ENCODE measurements at places on chromosomes 6 and 20.

DNA sequence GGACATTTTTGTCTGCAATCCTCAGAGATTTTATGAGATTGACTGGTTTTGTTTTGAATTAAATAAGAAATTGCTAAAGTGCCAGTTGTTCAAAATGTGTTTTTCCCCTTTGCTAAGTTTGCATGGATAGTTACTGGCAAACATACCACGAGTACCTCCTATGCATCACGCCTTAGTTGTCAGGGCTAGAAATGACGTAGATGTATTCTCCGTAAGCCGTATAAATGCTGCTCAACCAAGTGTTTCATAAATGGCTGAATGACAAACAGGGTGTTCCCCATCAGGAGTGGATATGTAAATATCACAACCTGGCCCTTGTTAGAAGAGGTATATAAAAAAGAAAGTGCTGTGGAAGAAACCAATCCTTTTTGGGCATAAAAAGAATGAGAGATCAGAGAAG, 341.1 kb upstream of the ZFP64 start:
- DNase-seq, result no peak

- no peak for DNase-seq
Observed at GRCh38 chr6:3323148-3323547, 64.4 kb downstream of the PSMG4 start.

DNA sequence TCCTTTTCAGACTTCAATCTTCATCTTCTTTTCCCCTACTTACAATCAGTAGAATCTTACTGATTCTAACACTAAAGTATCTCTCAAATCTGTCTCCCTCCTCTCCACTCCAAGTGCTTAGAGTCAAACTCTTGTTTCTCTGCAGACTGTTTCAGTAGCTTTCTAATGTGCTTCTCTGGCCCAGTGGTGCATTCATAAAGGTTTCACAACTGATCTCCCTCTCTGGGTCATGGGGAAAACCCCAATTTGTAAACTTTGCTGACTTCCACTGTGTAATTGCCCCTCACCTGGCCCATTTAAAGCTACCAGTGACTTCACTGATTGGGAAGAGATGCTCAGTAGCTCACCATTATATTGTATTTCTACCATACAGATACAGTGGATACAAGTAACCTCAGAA, 183.6 kb downstream of the FAXC start:
- no peak for DNase-seq

DNA sequence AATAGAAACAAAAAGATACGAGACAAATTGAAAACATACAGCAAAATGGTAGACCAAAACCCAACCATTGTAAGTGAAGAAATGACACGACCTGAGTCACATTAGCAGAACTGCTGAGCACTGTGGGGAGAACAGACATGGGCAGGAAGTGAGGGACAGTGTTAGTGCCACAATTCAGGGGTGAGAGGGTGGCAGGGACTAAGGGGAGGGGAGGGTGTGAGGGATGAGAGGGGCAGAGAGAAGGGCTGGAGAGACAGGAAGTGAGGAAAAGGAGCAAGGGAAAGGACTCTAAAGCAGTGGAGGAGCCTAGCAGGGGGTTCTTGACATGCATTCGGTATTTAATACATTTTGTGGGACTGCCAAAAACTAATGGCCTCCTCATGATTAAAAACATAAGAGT, 45.0 kb upstream of the TRIM26 start:
- no peak for DNase-seq

GRCh38 chr20:11766961-11767360, 150.7 kb upstream of the BTBD3 start:
- DNase-seq, result no peak

- no peak for DNase-seq
Observed at GRCh38 chr20:57400821-57401564, 9.8 kb downstream of the RBM38 start.

DNA sequence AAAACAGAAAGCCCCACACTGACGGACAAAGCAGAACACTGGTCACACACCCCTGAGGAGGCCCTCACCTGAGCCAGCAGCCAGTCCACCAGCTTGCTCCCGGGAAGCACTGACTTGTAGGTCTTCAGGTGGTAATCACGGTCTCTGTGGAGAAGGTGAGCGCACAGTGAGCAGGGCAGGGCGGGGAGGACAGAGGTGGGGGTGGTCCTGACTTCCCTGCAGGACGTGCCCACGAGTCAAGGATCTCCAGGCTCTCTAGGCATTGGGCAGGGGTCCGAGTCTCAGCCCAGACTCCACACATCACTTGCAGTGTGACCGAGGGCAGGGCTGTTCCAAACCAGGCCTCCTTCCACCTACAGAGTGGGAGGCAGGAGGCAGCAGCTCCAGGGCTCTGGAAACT, 151.7 kb downstream of the PREX1 start:
- no peak for DNase-seq

DNA sequence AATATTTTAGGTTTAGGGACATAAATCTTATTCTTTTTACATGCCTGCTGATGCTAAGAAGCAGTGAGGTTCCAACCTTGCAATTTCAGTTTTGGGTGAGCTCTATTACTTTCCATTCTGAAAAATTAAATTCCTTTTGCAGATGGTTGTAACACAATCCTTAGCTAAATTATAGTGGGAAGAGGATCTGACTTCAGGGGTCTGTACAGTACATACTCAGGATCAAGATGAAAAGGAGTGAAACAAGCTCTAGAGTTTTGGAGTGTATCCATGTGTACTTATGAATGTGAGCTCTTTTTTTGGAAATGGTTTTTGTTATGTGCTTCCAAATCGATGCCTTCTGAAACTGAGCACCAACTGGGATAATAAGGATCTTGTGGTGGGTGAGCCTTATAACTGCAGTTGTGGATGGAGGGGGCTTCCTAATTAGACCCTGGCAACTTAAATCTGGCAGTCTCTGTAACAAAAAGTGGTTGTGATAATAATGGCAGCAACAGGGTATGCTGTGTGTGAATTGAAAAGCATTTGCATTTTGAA, 218.8 kb upstream of the MAP3K7 start:
- no peak for DNase-seq

DNA sequence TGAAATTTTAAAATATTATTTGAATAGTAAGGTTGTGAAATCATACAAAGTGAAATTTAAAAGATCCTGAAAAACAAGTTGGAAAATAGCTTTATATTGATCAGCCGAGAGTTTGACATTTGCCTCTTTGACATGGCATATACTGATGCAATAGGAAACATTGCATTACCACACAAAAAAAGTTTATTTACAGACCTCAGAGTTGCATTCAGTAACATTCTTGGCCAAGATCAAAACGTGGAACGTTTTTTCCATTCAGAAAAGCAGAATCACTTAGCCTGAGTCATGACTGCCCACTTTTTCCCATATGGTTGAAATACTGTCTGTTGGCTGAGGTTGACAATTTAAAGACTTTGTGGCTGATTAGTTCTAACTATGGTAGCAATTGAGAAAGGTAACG, 55.1 kb upstream of the BACH2 start:
- DNase-seq, result no peak

- no peak for DNase-seq
Observed at GRCh38 chr20:45157962-45158361, 16.7 kb upstream of the PI3 start.

- no peak for DNase-seq
Observed at GRCh38 chr6:170433163-170434116, 119.7 kb downstream of the PSMB1 start.

GRCh38 chr6:136950436-136951126, 28.5 kb downstream of the SLC35D3 start:
- DNase-seq, result no peak

DNA sequence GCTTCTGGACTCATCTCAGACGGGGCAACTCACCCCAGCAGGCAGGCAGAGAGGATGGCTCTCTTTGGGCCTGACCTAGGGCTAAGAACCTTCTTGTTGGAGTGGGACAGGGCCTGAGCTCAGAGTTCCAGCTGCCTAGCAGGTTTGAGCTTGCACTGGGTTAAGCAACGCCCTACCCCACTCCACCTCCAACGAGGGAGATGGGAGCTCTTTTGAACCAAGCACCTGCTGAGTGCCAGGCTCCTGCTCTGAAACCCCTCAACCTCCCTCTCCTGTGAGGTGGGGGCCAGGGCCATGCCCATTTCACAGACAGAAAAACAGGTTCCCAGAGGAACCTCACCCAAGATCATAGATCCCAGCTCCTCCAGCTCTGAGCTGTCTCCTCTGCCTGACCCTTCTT, 54.3 kb downstream of the SNAI1 start:
- no peak for DNase-seq

Measured in AG04450 (cell line).